ENCODE measurements at places on chromosomes 13 and 19. TPM values are rescaled to one million over a fixed set of nuclear protein-coding genes. Genes with fewer than 3 reads are reported as not detected.

Gene NUP62
- total RNA-seq, result 39.6 TPM

Gene SIGLEC7
- total RNA-seq, result not detected

Gene SLC25A41
- total RNA-seq, result not detected

Gene CACNA1A
- total RNA-seq, result not detected

Gene TGFB1
- total RNA-seq, result 5.5 TPM

Gene MYPOP
- 2.2 TPM for total RNA-seq

DNA sequence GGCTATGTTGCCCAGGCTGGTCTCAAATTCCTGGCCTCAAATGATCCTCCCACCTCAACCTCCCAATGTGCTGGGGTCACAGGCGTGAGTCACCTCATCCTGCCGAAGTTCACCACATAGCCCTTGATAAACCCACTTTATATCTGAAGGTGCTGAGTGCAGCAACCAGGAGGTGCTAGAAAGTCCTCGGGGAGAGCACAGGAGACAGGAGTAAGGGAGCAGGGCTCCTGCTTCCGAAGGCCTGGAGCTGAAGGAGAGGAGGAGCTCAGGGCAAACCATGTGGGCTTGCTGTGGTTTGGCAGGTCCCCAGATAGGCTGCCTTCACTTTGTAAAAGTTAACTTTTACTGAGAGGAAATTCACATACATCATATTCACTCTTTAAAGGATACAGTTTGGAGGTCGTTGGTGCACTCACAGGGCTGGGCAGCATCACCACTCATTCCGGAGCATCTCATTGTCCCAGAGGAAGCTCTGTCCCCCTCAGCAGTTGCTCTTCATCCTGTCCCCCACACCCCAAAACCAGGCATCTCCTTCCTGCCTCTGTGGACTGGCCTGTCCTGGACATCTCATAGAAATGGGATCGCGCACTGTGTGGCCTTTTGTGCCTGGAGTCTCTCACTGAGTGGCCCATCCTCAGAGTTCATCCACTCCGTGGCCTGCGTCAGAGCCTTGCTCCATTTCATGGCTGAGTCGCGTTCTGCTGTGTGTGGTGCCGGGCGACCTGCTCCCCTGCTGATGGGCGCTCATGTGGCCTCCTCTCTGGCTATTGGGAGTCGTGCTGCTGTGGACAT is 49.5 kb downstream of the KDM4B start:
- no peak for DNase-seq

DNA sequence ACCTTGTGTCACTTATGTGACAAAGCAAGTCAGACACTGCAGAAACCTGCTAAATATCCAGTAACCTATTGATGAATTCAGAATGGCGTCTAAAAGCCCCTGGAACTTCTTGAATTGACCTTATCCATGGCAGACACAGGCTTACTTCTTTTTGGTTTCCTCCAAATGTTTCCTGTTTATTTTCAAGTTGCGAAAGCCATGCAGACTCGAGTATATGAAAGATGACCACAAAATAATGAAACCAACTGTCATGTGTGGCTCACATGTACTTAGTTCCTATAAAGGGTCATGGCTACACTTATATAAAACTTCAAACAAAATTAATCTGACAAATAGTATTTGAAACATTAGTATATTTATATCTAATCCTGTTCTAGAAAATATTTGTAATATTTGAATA is 113.1 kb upstream of the FNDC3A start:
- DNase-seq, result no peak

GRCh38 chr19:37981785-37982475 is 74.9 kb downstream of the SIPA1L3 start:
- DNase-seq, result no peak

GRCh38 chr13:109869312-109870237 is 83.2 kb upstream of the IRS2 start:
- peak; percentile 48 for DNase-seq

- peak; percentile 86 for DNase-seq
Observed at GRCh38 chr13:97205982-97206381, 16.2 kb upstream of the MBNL2 start.

- no peak for DNase-seq
Observed at GRCh38 chr13:31168166-31168565, 6.5 kb upstream of the HSPH1 start.

GRCh38 chr13:19910336-19911072 is 47.1 kb upstream of the ZMYM5 start:
- DNase-seq, result no peak

DNA sequence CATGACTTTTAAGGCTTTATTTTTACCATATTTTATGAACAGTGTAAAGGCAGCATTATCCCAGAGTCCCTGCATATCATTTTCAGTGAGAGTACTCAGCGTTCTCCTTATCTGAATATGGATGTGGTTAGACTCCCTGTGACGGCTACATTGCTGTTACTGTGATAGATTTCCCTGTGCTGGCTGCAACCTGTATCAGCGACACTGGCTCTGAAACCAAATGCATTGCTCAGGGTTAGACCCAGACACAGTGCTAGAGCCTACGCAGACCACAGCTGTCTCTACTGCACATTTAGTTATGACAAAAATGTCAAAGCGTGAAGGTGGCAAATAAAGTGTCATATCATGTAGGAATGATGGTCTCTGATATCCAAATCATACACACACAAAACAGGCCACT is 138.0 kb downstream of the ENOX1 start:
- DNase-seq, result no peak

DNA sequence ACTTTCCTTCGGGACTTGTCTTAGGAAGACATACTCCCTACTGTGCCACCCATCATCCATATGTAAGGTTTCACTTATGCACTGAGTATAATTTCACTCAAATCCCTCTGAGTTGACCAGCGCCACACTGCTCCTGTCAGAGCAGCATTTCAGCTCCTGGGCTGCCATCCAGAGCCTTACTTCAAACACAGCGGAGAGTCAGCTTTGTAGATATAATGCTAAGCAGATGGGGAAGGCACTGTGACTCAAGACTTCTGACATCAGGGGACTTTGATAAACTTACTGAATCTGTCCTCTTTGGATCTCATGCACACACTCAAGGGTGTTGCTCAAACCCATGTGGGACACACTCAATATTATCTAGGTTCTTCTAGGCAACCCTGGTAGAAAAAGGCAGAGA is 34.9 kb downstream of the DOCK9 start:
- DNase-seq, result no peak

DNA sequence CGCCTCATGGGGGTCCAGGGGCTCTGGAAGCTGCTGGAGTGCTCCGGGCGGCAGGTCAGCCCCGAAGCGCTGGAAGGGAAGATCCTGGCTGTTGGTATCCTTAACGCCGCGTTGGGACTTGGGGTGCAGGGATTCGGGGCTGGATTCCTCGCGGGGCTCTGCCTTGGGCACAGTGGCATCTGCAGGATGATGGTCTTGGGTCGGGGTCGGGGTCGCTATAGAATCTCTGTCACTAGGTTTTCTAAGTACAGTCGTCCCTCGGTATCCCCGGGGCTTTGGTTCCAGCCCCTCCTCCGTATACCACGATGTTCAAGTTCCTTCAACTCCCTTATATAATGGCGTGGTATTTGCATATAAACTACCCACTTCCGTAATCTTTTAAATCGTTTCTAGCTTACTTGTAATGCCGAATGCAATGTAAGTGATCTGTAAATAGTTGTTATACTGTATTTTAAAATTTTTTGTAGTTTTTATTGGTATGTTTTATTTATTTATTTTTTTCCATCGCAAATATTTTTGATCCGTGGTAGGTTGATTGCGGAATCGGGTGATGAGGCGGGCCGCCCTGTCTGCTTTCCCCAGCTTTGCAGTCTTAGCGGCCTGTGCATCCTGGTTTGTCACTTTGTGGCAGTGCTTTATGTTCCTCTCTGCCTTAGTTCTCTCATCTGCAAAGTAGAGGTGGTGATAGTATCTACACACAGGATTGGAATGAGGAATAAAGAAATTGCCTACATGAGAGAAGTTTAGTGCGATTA is 606 bp downstream of the ERCC5 start:
- DNase-seq, result peak; percentile 41

DNA sequence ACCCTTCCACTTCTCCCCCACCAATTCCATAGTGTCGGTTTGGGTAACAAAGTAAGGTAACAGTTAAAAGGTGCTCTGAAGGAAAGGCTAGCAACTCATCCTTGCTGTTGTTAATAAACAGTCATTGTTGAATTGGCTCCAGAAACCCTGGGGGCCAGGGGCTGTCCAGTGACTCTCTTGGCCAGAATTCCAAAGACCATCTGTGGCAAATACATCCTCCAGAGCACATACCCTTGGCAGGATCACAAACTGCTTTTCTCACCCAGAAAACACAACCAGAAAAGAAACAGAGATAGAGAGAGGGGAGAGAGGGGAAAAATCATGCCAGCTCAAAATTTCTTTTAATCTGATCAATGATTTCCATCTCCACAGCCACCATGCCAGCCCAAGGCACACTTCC is 22.1 kb downstream of the CACNA1A start:
- DNase-seq, result no peak

DNA sequence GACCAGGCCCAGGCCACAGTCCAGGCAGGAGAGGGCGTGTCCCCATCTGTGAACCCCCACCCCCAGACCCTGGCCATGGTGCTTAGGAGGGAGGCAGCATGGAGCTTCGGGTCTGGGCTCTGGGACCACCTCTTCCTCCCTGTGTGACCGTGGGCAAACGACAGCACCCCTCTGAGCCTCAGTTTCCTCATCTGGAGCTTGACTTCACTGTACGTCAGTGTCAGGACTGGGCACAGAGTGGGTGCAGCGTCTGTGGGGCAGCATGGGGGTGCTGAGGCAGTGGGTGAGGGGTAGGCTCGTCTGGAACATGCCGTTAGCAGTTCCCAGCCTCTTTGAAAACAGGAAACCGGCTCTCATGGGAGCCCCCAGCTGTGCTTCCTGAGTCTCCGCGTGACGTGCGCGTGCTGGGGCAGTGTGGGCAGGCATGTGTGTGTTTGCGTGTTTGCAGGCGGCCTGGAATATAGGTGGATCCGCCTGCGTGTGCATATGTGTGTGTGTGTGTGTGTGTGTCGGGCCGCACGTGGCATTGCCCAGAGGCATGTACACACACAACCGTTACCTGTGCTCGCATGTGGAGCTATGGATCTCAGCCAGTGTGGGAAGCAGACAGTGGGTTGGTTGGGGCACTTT is 15.8 kb downstream of the ARRDC2 start:
- DNase-seq, result peak; percentile 91

DNA sequence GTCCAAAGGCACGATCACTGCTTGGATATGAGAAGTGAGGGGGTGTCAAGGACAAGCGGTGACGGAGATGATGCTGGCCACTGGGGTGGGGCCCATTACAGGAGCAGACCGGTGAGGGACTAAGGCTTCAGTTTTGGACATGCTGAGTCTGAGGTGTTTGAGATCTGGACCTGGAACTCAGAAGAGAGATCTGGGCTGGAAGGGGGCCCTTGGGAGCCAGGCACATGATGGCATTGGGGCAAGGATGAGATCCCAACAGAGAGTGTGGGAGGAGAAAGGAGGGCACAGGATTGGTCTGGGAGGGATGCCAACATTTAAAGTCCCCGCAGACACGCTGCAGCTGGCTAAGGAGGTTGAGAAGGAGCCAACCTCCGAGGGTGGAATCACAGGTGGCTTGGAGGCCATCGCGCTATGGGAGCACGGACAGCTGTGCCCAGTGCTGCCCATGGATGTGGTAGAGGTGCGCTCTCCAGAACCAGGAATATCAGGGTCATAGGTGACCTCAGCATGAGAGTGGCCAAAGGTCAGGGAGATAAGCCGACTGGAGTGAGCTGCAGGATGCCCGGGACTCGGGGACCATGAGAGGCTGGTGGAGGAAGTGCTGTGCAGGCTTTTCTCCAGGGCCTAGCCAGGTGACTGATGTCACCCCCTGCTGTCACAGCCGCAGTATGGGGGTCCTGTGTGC is 21.8 kb downstream of the DHRS12 start:
- no peak for DNase-seq

GRCh38 chr13:96796091-96796633 is 198.1 kb downstream of the OXGR1 start:
- DNase-seq, result no peak

DNA sequence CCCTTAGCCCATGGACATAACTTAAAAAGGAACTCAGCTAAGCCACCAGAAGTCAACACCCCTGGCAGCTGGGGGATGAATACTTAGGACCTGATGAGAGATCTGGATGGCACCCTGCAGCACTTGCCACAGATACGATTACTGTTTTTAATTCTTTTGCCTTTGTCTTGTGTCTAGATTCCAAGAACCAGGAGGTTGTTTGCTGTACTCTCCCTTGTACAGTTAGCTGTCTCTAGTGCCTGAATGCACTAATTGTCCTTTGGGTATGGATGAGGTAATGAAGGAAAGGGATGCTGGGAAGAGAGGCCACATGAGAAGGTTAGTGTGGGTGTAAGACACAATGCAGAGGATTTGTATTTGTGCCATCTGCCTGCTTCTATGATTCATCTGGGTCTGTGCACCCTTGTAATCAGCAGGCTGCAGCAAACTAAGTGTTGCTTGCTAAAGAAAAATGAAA is 385.8 kb downstream of the KCNRG start:
- DNase-seq, result peak; percentile 95

DNA sequence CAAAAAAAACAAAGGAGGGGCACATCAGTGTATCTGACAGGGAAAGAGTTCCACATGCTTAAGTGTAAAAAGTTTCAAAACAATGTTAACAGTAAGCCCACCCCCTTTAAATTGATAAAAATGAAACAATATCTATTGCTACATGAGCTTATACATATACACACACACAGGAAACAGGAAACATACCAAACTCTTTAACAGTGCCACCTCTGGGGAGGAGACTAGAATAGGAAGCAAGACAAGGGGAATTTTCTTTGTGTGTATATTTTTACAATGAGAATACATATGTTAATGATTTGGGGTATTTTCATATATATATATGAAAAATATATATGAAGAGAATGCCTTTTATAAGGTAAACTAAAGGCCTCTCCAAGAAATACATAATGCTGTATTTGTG is 44.7 kb downstream of the TPT1 start:
- DNase-seq, result no peak

DNA sequence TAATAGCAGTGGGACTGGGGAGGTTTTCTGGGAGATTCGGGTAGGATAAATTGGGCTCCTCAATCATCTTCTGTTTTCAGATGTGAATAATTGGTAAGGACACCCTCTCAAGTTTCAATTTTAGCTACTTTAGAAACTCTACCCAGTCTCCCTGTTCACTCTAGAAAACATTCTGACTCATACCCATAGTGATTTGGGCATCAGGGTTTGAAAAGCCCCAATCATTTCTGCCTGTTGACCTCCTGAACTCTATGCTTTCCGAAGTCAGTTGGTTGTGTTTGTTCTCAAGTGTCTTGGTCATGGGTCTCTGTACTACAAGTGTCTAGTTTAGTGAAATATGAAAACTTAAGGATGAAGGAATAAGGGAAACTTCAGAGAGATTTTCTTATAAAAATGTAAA is 911.3 kb upstream of the GPC6 start:
- no peak for DNase-seq

DNA sequence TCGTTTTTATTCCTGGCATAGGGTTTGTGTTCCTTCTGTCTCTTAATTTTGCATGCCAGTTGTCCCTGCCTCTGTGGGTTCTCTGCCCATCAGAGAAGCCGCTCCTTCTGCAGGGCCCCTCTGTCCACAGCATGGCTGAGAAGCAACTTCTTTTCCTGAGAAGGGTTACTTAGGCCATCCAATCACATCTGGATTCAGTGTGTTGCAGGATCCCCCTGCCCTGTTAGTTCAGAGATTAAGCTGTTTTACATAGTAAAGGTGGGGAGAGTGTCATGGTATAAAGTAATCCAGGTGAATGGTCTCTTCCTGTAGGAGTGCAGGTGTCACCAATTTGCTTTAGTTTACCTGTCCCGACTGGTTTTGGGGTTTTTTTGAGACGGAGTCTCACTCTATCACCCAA is 22.9 kb upstream of the GARRE1 start:
- DNase-seq, result no peak

- peak; percentile 76 for DNase-seq
Observed at GRCh38 chr19:48351341-48351752, 12.4 kb downstream of the TMEM143 start.
